Regular cardiac myocyte (primary cell): ENCODE measurements at places on chromosomes 5 and 9. TPM values are rescaled to one million over a fixed set of nuclear protein-coding genes. Genes with fewer than 3 reads are reported as not detected.

Gene TERT
- total RNA-seq: not detected in 2 replicates

Gene NAIF1
- 11.8 and 14.0 TPM in 2 replicates for total RNA-seq

Gene ROR2
- total RNA-seq: 0.38 and 3.9 TPM in 2 replicates

Gene SEMA5A
- 18.0 and 44.3 TPM in 2 replicates for total RNA-seq
